ENCODE measurements at places on chromosomes 1 and 21.

- DNase-seq: no peak
Measured at GRCh38 chr1:89907727-89908212, 86.9 kb downstream of the LRRC8D start.

DNA sequence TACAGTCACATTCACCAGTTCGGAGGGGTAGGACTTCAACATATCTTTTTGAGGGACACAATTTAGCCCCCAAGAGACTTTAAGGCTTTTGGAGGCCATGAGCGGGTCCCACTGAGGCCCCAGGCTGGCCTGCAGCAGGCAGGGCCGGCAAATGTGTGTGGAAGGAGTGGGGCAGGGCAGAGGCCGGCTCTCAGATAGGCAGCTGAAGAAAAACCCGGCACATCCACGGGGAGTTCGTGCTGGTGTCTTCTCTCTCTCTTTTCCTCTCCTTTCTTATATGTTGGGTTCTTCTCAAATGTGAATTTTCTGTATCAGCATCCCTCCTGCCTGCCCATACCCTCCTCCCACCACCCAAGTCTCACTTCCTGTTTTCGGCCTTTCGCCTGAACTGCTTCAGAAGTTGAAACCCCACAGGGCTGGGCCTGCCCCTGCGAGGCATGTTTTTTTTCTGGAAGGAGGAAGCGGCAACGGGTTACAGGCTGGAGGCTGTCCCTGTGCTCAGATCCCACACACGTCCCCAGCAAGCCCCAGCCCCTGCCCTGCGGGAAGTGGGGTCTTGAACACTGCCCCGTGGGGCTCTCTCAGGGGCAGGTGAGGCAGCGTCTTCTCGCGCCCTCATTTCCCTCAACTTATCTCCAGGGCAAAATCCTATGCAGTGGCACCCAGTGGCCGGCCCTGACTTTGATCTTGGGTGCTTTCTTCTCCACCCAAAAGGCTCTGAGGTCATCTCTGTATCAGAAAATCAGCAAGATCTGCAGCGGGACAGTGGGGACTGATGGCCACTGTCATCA, 9.7 kb upstream of the UMODL1 start:
- peak; percentile 64 for DNase-seq

DNA sequence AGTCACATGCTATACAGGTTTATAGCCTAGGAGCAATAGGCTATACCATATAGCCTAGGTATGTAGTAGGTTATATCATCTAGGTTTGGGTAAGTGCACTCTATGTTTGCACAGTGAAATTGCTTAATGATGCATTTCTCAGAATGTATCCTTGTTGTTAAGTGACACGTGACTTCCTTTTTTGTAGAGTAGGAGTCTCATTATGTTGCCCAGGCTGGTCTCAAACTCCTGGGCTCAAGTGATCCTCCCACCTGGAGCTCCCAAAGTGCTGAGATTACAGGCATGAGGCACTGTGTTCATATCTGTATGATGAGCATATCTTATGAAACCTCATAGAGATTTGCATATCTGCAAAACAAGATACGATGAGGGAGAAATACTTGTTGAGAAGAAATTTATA, 13.8 kb upstream of the ABCB10 start:
- DNase-seq: no peak

GRCh38 chr1:226664413-226665101, 74.5 kb downstream of the ITPKB start:
- DNase-seq: no peak

DNA sequence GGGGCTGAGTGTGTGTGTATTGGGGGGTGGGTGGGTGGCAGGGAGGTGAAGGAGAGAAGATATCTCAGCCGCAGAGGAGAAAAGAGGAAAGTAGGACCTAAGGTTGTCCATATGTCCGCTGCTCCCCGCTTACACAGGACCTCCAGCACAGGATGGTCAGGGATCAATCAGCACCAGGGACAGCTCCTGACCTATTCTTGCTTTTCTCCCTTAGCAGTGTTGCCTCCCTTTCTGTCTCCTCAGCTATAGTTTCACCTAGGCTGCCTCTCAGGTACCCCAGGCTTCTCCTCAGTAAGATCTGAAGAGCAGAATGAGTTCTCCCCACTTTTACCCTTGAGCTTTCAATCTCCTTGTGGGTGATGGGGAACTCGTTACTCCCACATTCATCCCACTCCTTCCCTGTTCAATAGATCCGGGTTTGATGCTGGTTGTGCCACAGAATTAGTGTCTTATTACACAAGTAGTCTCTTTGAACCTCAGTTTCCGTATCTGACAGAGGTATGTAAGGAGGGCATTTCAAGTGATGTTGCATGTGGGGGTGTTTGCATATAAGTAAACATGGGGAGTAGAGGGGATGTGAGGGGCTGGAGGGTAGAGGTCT, 1.4 kb upstream of the DPH2 start:
- DNase-seq: no peak

GRCh38 chr1:167562702-167563101, 9.1 kb upstream of the CREG1 start:
- DNase-seq: no peak

DNA sequence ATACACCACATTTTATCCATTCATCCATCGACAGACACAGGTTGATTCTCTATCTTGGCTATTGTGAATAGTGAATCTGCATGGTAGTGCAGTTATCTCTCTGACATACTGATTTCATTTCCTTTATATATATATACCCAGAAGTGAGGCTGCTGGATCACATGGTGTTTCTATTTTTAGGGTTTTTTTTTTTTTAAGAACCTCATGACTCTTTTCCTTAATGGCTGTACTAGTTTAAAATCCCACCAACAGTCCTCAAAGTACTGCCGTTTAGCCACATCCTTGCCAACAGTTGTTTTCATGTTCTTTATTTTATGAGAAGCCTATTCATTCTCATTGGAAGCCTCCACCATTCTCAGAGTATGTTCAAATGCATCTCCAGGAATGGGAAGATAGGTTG, 258.7 kb upstream of the SNX7 start:
- no peak for DNase-seq

DNA sequence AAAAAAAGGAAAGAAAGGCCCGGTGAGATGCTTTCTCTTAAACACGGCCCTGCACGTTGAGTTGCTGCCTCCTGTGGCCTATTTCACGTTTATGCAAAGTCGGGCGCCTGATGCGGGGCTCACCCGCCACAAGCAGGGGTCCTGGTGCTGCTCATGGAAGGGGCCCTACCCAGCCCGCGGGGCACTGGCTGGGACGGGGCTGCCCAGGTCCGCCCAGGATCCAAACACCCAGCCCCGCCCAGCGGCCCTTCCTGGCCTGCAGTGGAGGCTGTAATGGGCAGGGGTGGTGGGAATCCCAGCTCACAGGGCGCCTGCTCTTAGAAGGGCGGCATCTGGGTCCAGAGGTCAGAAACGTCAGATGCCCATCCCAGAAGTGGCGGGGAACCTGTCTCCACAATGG, 1.6 kb downstream of the COL6A2 start:
- DNase-seq: no peak

GRCh38 chr1:167627865-167628641, 2.0 kb upstream of the RCSD1 start:
- peak; percentile 79 for DNase-seq

- DNase-seq: no peak
Measured at GRCh38 chr1:197808880-197809279, 33.6 kb upstream of the DENND1B start.

- no peak for DNase-seq
Measured at GRCh38 chr1:193019442-193020026, 39.6 kb downstream of the UCHL5 start.

DNA sequence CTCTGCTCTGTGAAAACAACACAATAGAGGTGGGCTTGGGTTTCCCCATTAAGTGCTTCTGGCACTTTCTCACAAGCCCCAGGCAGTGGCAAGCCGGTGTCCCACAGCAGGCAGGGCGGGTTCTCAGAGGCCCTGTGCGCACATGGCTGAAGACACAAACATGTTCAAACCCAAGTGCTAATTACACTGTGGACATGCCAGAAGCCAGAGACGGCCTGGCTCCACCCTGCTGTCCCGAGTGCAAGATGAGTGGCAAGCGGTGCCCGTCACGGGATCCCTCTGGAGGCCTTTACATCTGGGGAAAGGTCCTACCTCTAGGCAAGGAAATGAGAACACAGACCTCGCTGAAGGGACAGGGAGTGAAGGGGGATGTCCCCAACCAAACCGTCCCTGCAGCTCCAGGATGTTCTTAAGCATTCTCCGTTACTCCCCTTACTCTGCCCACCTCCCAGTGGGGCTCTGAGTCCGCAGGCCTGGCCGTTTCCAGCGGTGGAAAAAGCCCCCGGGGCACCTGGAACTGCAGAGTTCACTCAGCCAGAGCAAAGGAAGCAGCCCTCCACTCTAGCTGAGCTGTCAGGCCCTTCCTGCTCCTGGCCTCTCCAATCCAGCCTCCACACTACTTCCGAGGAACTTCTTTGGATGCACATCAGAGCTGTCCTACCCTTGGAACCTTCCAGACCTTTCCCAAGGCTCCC, 57.4 kb downstream of the SLC66A1 start:
- DNase-seq: no peak

- DNase-seq: no peak
Measured at GRCh38 chr1:58664881-58665280, 35.0 kb downstream of the MYSM1 start.

DNA sequence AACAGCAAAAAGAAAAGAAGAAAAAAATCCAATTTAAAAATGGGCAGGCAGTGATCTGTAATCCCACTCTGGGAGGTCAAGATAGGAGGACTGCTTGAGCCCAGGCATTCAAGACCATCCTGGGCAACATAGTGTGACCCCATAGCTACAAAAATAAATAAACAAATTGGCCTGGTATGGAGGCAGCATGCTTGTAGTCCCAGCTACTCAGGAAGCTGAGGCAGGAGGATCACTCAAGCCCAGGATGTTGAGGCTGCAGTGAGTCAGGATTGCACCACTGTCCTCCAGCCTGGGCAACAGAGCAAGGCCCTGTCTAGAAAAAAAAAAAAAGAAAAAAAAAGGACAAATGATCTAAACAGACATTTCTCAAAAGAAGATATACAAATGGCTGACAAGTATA, 99.6 kb downstream of the EIF4G3 start:
- no peak for DNase-seq

DNA sequence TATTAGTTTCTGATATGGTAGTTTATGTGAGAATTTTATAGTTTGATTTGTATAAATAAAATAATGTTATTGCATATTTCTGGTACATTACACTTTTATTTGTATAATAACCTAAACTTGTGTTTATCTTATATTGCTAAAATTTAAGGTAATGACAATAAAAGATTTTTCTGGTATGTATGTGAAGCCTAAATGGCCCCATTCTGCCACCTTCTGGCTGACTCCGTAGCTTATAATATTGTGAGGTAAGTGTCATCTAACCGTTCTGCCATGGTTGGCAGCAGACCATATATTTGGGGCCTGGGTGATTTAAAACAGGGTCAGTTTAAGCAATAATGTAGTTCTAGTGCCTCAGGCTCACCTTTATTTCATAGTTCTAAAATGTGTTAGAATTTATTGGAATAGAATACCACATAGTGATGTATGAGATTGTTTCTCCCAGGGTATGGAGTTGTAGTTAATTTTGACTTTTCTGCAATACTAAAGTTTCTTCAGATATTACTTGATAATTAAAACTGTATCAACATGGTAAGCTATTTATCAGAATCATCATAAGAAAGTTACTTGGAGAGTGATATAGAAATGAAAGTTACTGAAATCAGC, 21.2 kb upstream of the PRKACB start:
- DNase-seq: no peak

- no peak for DNase-seq
Measured at GRCh38 chr21:41957991-41958766, 4.4 kb upstream of the C2CD2 start.

DNA sequence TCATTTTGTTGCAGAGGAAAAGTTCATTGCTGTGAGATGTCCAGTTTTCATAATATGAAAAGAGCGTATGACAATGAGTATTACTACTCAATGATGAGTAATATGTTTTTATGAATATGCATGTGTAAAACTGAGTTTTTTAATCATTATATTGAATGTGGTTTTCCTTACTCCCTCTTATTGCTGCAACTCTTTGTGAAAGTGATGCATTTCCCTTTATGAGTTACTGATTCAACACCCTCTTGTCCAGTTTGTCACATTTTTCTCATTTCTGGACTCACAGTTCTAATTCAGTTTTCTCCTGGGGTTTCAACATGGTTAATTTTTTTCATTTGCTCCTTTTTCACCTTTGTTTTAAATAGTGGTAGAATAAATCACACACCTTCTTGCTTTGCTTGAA, 35.2 kb upstream of the KCNJ15 start:
- DNase-seq: no peak

- no peak for DNase-seq
Measured at GRCh38 chr1:228373004-228373680, 33.5 kb downstream of the TRIM11 start.

GRCh38 chr1:186740324-186740723, 60.1 kb upstream of the PTGS2 start:
- DNase-seq: no peak

- no peak for DNase-seq
Measured at GRCh38 chr1:200228081-200228480, 181.8 kb downstream of the ZNF281 start.

GRCh38 chr21:46122758-46123683, 25.1 kb downstream of the COL6A2 start:
- DNase-seq: no peak

GRCh38 chr21:42381347-42381984, 14.4 kb downstream of the TMPRSS3 start:
- no peak for DNase-seq

- no peak for DNase-seq
Measured at GRCh38 chr1:97271916-97272788, 550.6 kb downstream of the PTBP2 start.

GRCh38 chr1:217622042-217622441, 8.8 kb downstream of the GPATCH2 start:
- DNase-seq: no peak

GRCh38 chr1:241762713-241763339, 85.2 kb upstream of the EXO1 start:
- no peak for DNase-seq

DNA sequence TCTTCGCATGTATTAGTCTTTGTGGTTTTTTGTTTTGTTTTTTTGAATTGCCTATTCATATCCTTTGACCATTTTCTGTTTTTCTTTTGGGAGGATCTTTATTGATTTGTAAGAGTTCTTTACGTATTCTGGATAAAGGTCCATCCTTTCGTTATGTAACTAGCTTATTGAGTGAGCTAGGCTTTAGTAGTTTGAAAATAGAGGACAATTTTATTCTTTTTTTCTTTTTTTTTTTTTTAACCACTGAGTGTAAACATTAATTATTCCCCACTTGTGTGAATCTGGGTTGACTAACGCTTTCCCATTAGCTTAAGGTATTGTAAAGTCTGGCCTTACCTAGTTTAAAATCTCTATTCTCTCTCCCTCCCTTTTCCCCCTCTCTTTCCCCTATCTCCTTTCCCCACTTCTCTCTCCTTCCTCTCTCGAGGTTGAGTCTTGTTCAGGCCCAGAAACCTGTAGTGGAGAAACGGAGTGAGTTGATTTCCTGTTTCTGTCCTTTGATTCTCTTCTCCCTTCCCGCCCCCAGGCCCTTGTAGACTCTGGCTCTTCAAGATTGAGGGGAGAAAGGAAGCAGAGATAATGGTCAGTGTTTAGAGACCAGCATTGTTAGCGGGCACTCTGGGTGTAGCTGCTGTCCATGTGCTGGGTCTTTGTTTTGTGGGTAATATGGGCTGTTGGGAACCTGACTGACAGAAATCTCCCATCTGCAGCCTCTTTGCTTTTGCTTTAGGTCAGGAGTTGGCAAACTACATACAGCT, 1.5 kb downstream of the MORC3 start:
- DNase-seq: no peak

Data from SIG-M5 (cell line).